ENCODE measurements at places on chromosomes 12 and 14.

DNA sequence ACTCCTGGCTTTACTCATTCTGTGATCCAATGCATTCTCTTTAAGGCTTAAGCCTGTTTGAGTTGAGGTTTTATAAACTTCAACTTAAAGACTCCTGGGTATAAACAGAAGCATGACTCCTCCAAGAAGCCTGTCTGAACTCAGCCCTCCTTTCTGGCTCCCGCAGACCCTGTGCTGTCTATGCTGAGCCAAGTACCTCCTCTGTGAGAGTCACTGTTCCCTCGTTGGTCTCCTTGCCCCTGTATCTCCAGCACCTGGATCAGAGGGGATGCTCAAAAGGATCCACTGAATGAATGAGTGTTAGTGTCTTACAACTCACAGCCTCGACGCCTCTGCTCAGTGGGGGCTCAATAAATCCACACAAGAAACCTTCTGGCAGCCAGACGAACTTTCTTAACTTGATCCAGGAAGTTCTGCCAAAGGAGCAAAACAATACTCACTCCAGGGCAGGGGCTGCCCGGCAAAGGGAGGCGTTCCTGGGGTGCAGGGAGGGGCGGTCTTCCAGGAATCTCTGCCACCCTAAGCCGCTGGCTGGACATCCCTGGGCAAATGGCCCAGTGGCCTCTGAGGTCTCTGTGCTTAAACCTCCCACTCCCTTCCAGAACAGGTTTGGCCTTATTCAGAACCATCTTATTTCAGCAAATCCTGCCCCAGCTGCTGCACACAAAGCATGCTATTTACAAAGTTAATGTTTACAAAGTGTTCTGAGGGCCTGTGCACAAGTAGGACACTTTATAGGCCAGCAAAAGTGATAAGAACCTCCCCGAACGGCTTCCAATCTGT, 32.9 kb downstream of the MAP1LC3B2 start:
- peak; percentile 24 for DNase-seq

DNA sequence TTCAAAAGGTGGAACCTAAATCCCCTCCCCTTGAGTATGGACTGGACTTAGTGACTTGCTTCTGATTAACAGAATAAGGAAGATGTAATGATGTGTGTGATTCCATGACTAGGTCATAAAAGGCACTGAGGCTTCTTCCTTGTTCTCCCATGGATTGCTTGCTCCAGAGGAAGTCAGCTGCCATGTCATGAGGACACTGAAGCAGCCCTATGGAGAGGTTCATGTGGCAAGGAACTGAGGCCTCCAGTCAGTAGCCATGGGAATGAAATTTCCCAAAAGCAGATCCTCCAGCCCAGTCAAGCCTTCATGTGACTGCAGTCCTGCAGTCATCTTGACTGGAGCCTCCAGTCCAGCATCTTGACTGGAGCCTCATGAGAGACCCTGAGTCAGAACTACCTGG, 10.7 kb downstream of the TMBIM4 start:
- no peak for DNase-seq

GRCh38 chr12:58268069-58268468, 326.7 kb downstream of the ATP23 start:
- DNase-seq: no peak

DNA sequence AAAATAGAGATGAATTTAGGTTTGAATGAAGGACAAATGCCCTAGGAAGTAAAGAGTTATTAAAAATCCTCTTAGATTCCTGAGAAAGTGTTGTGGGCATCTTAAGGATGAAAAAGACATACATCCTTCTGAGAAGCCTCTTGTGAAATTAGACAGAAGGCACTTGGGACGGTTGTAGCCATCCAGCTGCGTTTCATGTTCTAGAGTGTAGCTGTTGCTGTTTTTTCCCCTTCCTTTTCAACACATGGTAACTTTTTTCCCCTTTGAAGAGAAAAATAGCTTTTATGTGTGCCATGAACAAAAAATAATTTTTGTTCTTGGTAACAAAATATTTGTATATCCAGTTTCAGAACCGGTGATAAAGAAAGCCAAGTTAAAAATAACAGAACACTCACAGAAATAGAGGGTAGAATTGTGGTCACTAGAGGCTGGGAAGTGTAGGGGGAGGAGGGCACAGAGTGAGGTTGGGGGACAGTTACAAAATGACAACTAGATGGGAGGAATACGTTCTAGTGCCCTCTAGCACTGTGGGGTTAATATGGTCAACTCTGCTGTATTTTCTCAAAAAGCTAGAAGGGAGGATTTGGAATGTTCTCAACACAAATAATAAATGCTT, 58.4 kb downstream of the PTHLH start:
- no peak for DNase-seq

DNA sequence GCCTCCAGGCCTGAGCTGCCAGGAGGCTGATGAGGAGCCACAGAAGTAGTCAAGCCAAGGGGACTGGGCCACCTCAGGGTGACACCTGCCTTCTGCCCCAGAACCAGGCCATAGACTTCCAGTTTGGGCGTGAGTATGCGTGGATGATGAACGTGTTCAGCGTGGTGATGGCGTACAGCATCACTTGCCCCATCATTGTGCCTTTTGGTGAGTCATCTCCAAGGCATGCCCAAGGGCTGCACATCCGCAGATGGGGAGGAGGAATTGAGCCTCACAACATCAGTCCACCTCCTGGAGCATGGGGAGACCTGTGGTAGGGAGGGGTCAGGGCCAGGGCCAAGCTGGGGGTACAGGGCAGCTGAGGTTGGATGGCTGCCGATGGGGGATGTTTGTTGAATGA, 22.3 kb downstream of the NGB start:
- no peak for DNase-seq

DNA sequence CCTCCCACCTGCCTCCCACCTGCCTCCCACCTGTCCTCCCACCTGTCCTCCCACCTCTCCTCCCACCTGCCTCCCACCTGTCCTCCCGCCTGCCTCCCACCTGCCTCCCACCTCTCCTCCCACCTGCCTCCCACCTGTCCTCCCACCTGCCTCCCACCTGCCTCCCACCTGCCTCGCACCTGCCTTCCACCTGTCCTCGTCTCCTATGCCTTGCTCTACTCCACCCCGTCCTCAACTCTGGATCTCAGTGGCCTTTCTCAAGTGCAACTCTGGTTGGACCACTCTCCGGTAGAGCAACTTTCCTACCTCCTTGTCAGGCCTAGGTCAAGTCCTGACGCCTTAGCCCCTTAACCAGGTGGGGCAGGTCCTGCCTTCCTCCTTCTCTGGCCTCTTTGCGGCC, 29.3 kb upstream of the PEX5 start:
- no peak for DNase-seq

DNA sequence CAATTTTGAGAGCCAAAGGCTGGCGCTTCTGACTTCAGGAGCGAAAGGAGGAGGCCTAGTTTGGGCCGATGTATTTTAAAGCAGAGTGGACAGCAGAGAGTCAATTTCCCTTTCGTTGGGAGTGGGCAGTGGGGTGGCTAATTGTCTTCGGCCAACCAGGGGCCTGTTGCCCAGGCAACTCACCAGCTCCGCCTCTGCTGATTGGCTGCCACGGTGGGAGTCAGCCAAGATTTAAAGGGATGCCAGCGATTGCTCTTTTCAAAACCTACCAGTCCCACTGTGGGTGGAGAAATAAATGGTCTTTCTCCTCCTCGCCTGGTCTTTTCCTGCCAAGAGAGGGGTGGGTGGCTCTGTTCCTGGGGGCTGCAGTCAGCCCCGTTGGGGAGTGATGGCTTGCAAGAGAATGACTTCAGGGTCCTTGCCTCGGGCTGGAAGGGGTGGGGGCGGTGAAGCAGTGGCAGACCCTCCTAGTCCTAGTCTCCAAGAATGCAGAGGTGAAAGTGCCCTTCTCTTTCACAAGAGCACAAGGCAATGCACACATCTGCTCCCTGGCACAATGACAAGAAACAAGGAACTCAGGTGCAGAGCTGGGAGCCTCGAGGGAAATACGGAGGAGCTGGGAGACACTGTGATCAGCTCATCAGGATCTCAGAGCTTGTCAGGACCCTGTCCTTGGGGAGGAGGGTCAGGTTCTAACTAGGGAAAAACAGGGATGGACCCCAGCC, 37.7 kb downstream of the RASAL1 start:
- DNase-seq: no peak

- no peak for DNase-seq
Measured at GRCh38 chr14:89720741-89721729, 233.5 kb downstream of the EFCAB11 start.

- DNase-seq: no peak
Measured at GRCh38 chr12:6860116-6860515, 7.2 kb upstream of the TPI1 start.

DNA sequence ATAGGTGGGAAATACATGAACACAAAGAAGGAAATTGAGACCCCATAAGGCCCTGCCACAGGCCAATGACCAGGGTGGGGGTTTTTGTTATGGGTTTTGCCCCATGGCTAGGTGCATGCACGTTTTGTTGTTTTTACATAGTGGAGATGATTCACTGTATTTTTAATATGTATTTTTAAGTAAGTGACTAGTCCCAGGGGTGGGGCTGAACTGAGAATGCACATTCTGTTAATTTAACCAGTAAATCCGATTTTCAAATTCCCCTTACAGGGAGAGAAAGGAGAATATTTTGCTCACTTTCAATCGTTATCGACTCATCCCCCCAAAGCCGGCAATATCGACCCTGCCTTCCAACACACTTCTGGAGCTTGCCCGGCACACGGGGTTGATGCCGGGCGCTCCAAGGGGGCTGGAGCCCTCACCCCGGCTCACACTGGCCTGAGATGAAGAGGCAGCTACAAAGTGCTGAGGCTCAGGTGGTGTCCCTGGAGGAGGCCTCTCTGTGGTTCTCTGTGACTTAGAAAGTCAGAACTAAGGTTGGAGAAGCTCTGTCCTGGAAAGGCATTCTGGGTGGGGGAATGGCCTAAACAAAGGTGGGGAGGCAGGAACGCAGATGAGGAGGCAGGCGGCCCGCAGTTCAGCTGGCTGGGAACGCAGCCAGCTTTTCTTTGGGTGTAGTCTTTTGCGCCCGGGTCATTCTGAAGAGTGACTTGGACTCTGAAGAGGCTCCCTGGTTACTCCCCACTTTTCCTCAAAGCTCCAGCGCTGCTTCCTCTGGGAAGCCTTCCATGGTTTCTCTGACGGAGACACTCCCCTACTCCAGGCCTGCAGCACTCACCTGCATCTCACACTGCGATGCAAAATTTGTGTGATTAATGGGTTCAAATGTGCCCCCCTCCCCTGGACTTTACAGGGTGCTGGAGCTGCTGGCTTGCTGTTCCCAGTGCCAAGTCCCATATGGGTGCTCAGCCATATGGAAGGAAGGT, 50.7 kb upstream of the DLK1 start:
- DNase-seq: no peak

DNA sequence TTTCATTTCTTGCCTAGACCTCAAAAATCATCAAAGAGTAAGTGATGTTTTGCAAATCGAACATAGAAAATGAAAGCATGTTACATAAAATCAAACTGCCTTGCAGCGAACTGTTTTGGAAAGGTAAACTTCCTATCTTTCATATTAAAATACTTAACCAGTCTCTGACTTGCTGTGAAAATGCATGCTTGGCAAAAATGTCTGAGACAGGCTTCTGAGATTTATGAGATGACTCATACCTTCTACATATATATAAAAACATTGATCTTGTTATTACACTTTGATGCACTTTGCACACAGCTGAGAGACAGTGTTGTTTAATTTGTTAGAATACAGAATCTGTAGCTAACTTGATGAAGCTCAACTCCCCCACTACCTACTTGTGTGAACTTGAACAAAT, 179.1 kb downstream of the KITLG start:
- peak; percentile 27 for DNase-seq

DNA sequence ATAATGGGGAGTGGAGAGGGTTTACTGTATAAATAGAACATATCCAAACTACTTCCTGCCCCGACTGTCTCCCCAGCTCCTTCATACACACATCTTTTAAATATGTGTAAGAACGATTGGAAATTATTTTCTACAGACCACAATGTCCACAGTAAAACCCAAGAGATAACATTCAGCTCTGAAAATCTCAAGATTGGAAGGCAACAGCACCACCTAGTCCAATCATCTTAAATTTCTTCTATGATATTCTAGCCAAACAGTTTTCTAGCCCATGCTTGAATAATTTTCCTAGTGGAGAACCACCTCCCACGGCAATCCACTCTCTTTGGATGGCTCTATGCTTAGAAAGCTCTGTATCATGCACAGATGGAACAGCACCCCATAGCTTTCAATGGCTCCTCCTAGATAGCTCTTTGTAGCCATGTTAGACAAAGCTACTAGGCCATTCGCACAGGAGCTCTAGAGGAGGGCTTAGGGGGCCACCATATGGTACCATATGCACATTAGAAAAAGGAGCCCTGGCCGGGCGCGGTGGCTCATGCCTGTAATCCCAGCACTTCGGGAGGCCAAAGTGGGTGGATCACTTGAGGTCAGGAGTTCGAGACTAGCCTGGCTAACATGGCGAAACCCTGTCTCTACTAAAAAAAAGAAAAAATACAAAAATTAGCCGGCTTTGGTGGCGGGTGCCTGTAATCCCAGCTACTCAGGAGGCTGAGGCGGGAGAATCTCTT, 18.1 kb downstream of the VDR start:
- DNase-seq: no peak

DNA sequence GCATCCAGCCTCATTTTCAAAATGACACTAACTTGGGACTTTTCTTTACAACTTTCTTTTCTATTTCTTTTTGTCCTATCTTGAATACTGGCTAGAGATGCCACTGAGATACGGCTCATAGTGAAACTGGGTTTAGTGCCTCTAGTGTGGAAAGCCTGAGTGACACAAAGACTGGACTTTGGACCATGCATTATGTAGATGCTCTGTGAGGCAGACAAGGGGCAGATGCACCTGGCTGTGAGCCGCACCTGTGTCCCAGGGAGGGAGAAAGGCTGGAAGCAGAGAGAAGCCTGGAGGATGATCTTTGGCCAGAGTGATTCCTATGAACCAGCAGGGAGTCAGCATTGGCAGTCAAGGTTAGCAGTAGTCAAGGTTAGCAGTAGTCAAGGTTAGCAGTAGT, 852.3 kb upstream of the TMEM132C start:
- no peak for DNase-seq

DNA sequence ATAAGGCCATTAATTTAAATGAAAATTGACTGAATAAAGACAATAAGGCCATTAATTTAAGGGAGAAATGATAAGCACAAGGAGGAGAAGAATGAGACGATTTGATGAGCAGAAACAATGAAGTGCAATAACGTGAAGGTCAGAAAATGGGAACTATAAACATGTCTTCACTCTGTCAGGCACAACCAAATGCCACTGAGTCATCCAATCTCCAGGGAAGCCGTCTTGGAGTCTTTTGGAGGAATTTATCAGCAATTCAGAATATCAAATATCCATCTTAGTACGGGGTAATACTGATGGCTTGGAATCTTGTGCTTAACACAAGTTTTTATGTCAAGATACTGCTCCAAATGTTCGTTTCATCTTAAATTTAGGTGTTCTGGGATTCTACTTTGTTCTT, 159.9 kb downstream of the CAPZA3 start:
- no peak for DNase-seq

All from astrocyte of the cerebellum (primary cell).